Pancreas (tissue), 10 donors: ENCODE measurements at places on chromosomes 3 and 15. TPM values are rescaled to one million over a fixed set of nuclear protein-coding genes. Genes with fewer than 3 reads are reported as not detected.

DNA sequence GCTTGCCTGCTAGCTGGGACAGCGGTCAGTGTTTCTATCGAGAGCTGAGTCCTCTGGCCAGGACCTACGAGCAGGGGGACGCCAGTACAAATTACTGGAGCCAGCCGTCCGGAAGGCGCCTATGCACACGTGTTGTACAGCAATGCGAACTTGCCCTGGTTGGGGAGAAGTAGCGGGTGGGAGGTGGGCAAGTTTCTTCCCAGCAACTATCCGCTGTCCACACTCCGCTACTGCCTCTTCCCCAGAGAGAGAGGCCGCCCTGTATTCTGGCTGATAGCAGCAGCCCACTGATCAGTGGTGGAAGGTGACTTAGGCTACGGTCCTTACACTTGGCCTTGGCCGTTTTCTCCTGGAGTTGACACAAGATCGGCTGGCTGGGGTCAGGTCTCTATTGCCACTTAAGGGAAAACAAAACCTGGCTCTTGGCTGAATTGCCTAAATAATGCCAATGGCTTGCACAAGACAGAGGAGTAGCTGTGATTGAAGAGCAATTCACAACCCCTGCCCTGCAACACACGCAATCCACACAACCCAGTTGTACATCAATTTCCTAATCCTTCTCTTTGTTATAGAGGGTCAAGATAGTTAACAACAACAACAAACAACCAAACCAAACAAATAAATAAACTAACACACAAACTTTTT lies 12.8 kb upstream of the SHC4 start:
- H3K4me1 ChIP-seq, result peaks cover 6% of the 10 kb centered on the region
- peak overlapping the region; percentile 46 for H3K4me3 ChIP-seq
- no peak overlapping the region for H3K27ac ChIP-seq

Gene PROS1
- total RNA-seq, result 9.6 TPM

DNA sequence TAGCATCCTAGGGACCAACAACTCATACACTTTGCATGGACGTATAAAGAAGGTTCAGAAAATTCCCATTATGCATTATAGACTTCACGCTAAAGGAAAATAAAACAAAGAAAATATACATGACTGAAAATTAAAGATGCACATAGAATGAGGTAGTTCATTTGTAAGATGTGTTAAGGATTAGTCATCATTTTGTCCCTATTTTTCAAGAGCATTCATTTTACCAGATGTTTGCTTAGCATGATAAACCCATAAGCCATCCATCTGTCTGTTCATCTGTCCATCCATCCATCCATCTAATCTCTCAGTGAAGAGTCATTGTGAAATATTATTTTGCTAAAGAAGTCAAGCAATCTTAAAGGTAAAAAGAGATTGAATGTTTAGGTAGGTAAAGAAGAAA lies 80.3 kb downstream of the TFG start:
- no peak overlapping the region for H3K27ac ChIP-seq
- no peaks in the 10 kb centered on the region for H3K36me3 ChIP-seq
- no peaks in the 10 kb centered on the region for H3K27me3 ChIP-seq
- no peaks in the 10 kb centered on the region for H3K4me1 ChIP-seq
- no peak for DNase-seq
- no peak overlapping the region for H3K4me3 ChIP-seq

DNA sequence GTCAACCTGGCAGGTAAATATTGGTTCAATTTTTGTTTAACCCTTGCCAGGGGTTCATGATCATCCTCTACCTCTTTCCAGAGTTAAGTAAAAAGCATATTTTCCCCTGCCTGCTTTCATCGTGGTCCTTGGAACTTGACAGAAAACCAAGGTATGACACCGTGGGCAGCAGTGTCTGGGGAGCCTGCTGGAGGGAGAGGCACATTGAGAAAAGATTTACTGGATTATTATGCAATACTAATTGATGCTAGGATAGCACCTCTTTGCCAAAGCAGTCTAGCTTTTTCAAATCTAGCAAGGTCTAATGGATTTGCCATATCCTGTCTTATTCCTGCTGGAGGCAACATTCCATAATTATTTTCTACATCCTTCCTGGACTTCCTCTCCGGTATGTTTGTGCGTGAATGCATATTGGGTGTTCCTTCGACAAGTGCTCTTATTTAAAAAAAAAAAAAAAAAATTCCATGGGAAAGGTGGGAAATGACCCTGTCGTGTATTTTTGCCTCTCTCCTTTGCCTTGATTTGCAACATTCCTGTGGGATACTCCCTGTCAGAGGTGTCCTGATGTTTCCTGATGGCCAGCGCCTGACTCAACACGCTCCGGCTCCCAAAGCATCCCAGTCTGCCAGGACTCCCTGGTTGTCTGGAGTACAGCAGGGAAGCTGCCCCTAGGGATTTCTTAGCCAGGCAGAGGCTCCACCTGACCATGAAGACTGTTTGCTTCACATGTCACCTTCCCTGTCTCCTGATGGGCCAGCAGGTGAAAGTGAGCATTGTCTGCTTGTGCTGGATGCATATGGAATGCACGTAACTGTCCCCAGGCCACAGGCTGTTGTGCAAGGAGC lies 6.3 kb downstream of the BHLHE40 start:
- no peak for DNase-seq
- no peaks in the 10 kb centered on the region for H3K27me3 ChIP-seq
- peaks cover 52% of the 10 kb centered on the region for H3K4me1 ChIP-seq
- H3K27ac ChIP-seq, result peak overlapping the region; percentile 96
- peaks cover 11% of the 10 kb centered on the region for H3K36me3 ChIP-seq

Gene CKMT1A
- total RNA-seq, result 0.93 TPM

DNA sequence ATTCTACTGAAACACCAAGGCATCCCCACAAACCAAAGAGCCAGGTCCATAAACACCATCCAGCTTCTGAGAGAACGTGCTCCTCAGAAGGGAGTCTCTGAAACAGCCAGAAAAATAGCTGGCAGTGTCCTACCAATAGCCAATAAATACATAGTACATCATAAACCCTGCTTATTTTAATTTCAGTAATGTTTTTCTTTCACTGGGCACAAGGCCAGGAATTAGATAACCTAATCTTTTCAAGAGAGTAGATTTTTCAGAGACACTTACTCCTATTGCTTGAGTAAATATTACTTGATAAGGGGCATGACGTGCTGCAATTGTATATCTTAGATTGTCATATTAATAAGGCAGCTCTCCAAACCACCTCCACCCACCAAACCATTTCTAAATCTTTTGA lies 22.7 kb downstream of the GADL1 start:
- H3K4me1 ChIP-seq, result no peaks in the 10 kb centered on the region
- no peaks in the 10 kb centered on the region for H3K27me3 ChIP-seq
- H3K4me3 ChIP-seq, result no peak overlapping the region
- DNase-seq, result no peak
- no peaks in the 10 kb centered on the region for H3K36me3 ChIP-seq

- DNase-seq, result no peak
- H3K27me3 ChIP-seq, result no peaks in the 10 kb centered on the region
- no peak overlapping the region for H3K27ac ChIP-seq
- no peaks in the 10 kb centered on the region for H3K36me3 ChIP-seq
- no peaks in the 10 kb centered on the region for H3K4me1 ChIP-seq
These were observed 263.8 kb downstream of the XXYLT1 start for GRCh38 chr3:195007151-195007550.

GRCh38 chr3:133532951-133533350 lies 40.5 kb upstream of the CDV3 start:
- no peaks in the 10 kb centered on the region for H3K27me3 ChIP-seq
- no peak overlapping the region for H3K27ac ChIP-seq
- H3K36me3 ChIP-seq, result no peaks in the 10 kb centered on the region
- DNase-seq, result no peak

Gene NAA80
- total RNA-seq, result 5.2 TPM

DNA sequence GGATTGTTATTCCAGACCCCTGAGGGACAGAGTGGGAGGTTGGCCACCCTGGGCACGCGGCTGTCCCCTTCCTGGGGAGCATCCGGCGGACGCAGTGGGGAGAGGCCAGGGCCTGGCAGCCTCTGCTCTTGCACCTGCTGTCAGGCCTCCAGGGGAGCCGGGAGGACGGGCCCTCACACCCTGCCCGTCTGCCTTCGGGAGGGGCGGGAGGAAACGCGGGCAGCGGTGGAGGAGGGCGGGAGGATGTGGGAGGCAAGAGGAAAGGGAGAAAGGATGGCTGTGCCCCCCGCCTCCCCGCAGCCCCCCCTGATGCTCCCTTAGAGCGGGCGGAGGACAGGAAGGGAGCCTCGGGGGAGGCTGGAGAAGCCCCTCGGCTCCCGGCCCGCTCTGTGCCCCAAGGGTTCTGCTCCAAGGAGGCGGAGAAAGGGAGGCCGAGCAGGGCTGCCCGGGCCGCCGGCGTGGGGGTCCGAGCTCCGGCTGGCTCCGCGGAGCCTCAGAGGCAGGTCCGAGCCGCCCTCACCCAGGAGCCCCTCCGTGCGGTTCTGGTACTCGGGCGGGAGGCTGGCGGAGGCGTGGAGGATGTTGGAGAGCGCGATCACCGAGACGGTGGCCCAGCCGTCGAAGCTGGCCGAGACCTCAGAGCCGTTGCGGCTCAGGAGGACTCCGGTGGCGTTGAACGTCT lies 40.9 kb downstream of the MUC20 start:
- H3K27ac ChIP-seq, result no peak overlapping the region
- DNase-seq, result no peak
- H3K36me3 ChIP-seq, result no peaks in the 10 kb centered on the region
- H3K27me3 ChIP-seq, result no peaks in the 10 kb centered on the region
- no peaks in the 10 kb centered on the region for H3K4me1 ChIP-seq
- H3K4me3 ChIP-seq, result no peak overlapping the region

Gene PATL2
- 0.93 TPM for total RNA-seq

- H3K36me3 ChIP-seq, result no peaks in the 10 kb centered on the region
- peak; percentile 88 for DNase-seq
- peak overlapping the region; percentile 92 for H3K27ac ChIP-seq
- H3K4me1 ChIP-seq, result peaks cover 21% of the 10 kb centered on the region
- H3K4me3 ChIP-seq, result peak overlapping the region; percentile 21
These were observed 5.3 kb downstream of the ACVR2B start for GRCh38 chr3:38458796-38459498.

DNA sequence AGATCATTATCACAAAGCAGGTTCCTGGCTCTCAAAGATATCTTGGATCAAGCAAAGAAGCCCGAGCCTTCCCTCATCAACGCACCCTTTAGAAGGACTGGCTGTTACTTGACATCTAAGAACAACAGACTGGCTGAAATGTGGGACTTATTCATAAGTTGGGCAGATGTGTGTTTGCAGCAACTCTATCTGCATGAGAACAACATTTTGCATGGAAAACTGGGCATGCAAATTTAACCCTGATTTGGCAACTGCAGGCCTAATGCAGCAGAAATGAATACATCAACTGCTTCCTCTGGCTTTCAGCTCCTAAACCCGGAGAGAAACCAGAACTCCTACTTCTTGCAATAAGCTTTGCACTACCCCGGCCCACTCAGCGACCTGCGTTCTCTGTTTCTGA lies 35.0 kb upstream of the FOXP1 start:
- DNase-seq, result no peak
- H3K4me3 ChIP-seq, result no peak overlapping the region
- no peak overlapping the region for H3K27ac ChIP-seq
- H3K4me1 ChIP-seq, result no peaks in the 10 kb centered on the region

Gene CADM2
- 0.28 TPM for total RNA-seq

DNA sequence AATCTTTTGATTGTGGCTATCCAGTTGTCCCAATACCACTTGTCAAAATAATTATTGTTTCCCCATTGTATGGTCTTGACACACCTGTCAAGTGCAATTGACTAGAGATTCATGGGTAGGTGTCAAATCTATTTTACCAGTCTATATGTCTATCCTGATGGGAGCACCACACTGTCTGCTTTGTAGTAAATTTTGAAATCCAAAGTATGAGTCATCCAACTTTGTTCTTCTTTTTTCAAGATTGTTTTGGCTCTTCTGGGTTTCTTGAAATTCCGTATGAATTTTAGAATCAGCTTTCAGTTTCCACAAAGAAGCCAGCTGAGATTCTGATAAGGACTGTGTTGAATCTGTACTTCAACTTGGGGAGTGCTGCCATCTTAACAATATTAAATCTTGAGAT lies 71.9 kb downstream of the CSNK1G1 start:
- no peak for DNase-seq
- peaks cover 8% of the 10 kb centered on the region for H3K4me1 ChIP-seq
- H3K27ac ChIP-seq, result no peak overlapping the region
- no peak overlapping the region for H3K4me3 ChIP-seq

Gene C3orf49
- total RNA-seq, result not detected

DNA sequence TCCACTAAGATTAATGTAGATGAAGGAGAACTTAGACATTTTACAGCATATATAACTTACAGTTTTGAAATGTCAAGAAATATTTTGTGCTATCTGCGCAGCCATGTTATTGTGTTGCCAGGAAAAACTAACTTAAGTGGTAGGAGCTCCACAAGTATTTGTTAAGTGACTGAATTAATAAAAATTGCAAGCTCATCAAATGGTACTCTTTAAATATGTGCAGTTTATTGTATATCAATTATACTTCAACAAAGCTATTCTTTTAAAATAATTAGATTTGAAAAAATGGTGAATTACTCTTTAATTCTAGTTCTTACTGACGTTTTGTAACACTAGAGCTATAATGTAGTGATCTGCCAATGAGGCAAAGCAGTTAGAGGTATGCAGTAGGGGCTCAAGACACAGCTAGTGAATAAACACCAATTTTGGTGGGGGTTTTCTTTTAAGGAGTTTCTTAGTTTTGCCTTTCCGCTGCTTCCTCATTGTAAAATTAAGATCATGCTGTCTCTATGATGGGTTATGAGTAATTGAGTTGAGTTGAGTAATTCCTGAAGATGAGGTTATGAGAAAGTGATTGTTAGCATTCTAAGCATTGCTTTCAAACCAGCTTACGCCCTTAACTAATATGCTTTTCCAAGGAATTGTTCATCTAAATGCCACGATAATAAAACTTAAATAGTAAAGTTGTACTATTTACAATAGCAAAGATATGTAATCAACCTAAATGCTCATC lies 10.9 kb upstream of the LXN start:
- H3K27me3 ChIP-seq, result no peaks in the 10 kb centered on the region
- no peak overlapping the region for H3K27ac ChIP-seq
- DNase-seq, result no peak
- H3K36me3 ChIP-seq, result no peaks in the 10 kb centered on the region
- no peaks in the 10 kb centered on the region for H3K4me1 ChIP-seq

- no peak overlapping the region for H3K27ac ChIP-seq
- H3K4me3 ChIP-seq, result no peak overlapping the region
- DNase-seq, result peak; percentile 52
- no peaks in the 10 kb centered on the region for H3K27me3 ChIP-seq
- H3K4me1 ChIP-seq, result no peaks in the 10 kb centered on the region
These were observed 178.6 kb downstream of the KCNAB1 start for GRCh38 chr3:156298938-156299337.

- H3K27ac ChIP-seq, result no peak overlapping the region
- no peaks in the 10 kb centered on the region for H3K4me1 ChIP-seq
- DNase-seq, result no peak
- H3K27me3 ChIP-seq, result no peaks in the 10 kb centered on the region
These were observed 142.8 kb upstream of the STT3B start for GRCh38 chr3:31389939-31390338.
